ENCODE measurements at places on chromosomes 3 and 15. TPM values are rescaled to one million over a fixed set of nuclear protein-coding genes. Genes with fewer than 3 reads are reported as not detected.

GRCh38 chr3:43273416-43273815 is 12.9 kb upstream of the SNRK start:
- DNase-seq, result peak; percentile 30

DNA sequence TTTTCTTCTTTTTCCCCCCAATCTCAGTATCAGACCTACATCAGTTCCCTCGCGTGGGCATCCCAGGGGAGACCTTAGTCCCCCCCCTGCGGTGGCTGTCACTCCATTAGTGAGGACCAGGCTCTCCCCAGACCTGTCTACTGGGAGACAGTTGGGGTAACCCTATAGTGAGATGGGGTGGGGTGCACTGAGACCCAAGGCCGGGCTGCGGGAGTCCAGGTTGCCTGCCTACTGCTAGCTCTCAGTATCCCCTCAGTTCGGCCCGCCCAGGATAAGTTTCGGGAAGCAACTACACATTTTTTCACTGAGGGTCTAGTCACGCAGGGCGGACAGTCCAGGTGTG is 671 bp upstream of the DCUN1D1 start:
- no peak for DNase-seq

- no peak for DNase-seq
These were observed 67.9 kb upstream of the UNC13C start for GRCh38 chr15:53910236-53910849.

GRCh38 chr3:10274601-10275000 is 18.1 kb downstream of the GHRL start:
- DNase-seq, result no peak

- no peak for DNase-seq
These were observed 3.8 kb upstream of the USP3 start for GRCh38 chr15:63500265-63501250.

Gene CPB1
- polyA plus RNA-seq, result 2.3 TPM

Gene RLBP1
- 0.29 TPM for polyA plus RNA-seq

- DNase-seq, result no peak
These were observed 2.5 kb upstream of the LPP start for GRCh38 chr3:188151438-188151837.

Gene AHSG
- 0.16 TPM for polyA plus RNA-seq

GRCh38 chr15:50823281-50823680 is 57.8 kb upstream of the SPPL2A start:
- no peak for DNase-seq

- no peak for DNase-seq
These were observed 11.6 kb downstream of the EAF1 start for GRCh38 chr3:15438983-15439382.

Gene UACA
- polyA plus RNA-seq, result 179 TPM

DNA sequence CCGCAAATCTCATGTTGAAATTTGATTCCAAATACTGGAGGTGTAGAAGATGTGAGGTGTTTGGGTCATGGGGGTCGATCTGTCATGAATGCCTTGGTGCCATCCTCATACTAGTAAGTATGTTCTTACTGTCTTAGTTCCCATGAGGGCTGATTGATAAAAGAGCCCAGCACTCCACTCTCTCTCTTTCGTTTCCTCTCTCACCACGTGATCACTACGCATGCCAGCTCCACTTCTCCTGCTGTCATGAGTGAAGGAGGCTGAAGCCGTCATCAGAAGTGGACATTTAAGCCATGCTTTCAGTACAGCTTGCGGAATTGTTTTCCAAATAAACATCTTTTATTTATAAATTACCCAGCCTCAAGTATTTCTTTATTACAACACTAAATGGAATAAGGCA is 6.1 kb downstream of the OR5H15 start:
- no peak for DNase-seq

Gene ADAMTS9
- 81.3 TPM for polyA plus RNA-seq

Gene BCL2A1
- 0.48 TPM for polyA plus RNA-seq

Gene PLA2G4E
- polyA plus RNA-seq, result 1.1 TPM

GRCh38 chr15:69499521-69500211 is 47.0 kb downstream of the RPLP1 start:
- peak; percentile 34 for DNase-seq

DNA sequence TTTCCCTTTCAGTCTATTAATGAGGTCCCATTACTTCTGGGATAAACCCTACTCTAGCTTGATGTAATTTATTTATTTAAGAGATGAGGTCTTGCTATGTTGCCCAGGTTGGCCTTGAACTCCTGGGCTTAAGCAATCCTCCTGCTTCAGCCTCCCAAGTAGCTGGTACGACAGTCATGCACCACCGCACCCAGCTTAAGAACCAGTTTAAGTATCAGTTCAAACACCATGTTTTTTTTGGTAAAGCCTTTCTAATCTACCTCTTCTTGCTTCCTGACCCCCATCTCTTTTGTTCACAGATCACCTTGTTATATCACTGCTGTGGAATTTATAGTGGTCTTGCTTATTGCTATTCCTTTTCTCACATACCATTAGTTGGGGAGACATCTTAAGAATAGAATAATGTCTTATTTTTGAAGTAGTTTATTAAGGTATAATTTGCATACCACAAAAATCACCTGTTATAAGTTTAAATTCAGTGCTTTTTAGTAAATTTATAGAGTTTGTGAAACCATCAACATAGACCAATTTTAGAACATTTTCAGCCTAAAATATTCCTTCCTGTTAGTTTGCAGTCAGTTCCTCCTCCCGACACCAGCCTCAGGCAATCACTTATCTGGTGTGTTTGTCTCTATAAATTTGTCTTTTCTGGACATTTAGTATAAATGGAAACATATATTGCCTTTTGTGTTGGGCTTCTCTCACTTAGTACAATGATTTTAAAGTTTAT is 257.9 kb downstream of the PDCD6IP start:
- DNase-seq, result no peak

- no peak for DNase-seq
These were observed 238.0 kb downstream of the MYRIP start for GRCh38 chr3:40047406-40047805.

DNA sequence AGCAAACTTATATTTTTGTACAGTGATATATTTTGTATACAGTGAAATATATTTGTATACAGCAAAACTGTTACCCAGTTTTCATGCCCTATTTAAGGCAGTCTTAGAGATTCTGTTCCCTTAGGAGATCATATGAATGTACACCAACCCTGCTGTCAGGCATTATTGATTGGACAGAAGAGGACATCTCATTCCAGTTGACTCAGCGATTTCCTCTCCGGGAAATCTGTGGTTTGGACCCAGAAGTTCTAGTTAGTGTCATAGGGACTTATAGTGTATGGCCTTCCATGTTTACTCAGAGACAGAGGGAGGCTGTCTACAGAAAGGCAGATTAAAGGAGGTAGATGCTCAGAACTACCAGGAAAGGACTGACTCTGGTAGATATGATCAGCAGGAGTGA is 318.8 kb upstream of the KCNMB2 start:
- no peak for DNase-seq

DNA sequence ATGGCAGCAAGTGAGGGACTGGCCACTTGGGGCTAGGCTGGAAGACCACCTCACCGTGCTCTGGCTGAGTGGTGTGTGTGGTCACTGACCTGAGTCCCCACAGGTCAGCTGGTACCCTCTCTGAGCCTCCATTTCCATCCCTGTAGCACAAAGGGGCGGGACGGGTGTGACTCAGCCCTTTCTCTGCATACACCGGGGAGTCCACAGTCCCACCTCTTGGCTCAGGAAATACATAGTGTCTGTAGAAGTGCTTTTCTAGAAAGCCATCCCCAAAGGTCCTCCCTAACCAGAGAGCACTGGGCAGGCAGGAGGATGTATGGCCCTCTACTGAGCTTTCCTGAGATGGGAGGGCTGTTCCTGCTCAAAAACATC is 27.2 kb downstream of the WNT7A start:
- no peak for DNase-seq

DNA sequence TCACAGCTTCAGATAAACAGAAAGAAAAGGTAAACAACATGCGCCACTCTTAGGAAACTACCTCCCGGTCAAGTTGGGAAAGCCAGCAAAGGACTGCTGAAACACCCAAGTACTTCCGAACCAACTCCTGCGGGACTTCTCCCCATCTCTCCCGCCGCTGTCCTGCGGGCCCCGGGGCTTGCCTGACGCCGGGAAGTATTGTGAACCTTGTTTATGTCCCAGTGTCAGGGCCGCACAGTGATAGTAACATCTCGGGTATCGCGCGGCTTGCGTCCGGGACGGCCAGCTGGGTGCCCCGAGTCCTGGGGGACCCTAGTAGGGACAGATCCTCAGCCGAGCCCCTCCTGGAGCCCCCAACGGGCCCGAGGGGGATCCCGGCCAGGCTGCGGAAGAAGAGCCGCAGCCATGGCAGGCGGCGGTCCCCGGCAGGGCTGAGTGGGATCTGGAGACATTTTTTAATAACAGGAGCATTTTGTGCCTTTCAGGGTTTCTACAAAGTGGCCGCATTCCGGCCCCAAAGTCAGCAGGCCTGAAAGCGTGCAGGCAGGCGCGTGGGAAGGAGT is 756 bp downstream of the CLPX start:
- DNase-seq, result peak; percentile 87

Gene SLC28A2
- 0.17 TPM for polyA plus RNA-seq

DNA sequence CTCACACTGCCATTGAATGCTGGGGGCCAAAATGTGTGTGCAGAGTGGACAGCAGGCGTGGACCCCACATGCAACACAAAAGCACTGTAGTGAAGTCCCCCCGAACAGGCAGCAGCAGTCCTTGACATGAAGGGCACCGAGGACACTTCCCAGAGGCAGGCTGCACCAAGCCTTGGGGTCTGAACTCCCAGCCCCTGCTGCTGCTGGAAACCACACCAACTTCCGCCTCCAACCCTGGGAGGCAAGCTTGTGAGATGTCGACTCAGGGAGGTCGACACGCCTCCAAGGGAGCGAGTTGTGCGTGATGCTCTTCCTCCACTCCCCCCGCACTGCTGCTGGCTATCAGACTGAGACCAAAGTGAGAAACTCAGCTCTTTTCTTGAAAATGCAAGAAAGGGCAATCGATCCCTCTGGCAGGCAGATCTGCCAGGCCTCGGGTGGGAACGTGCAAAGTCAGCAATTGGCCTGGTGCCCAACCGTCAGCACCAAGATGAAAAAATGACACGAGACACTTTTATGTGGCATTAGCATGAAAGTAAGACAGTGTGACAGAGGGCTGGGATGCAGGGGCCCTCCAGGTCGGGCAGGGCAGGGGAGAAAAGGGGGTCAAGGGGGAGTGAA is 43.6 kb downstream of the WHAMM start:
- DNase-seq, result no peak

Gene SLC24A5
- polyA plus RNA-seq, result not detected

- no peak for DNase-seq
These were observed 360.1 kb upstream of the THRB start for GRCh38 chr3:24854748-24855147.

Gene PPM1L
- polyA plus RNA-seq, result 7.3 TPM

DNA sequence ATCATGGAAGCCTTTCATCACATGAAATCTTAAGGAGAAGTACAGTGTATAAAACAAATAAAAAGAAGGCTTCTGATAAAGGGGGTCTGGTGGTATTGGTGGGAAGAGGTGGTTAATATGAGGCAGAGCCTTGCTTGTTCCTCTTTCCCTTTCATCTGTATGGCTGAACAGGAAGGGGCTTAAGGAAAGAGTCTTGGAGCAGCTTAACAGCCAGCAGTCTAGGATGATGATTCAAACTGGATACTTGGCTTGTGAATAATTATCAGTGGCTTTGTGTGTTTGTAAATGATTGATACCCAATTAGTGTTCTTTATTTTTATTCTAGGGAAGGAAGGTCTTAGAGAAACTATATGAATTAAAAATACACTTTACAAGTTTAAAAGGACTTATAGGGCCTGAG is 29.1 kb upstream of the TCAIM start:
- DNase-seq, result no peak

DNA sequence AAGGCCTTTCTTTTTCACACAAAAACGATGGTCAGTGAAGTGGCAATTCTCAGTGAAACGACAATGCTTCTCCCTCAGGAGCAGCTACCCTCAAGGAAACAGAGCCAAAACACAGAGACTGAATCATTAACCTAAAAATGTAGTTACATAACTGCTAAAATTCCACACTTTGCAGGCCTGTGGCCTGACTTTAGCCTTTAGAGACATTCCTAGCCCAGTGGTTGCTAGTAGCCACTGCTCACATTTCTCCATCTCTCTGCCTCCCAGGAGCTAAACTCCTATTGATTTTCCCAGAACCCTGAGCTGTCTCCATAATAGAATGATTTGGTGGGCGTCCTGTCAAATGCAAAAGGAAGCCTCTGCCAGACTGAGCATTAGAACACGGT is 630.1 kb upstream of the KCNMB2 start:
- DNase-seq, result no peak

Gene SNURF
- 35.6 TPM for polyA plus RNA-seq

Gene ERICH6
- polyA plus RNA-seq, result not detected

Gene MINAR1
- 1.5 TPM for polyA plus RNA-seq

Gene PRR20G
- polyA plus RNA-seq, result not detected

DNA sequence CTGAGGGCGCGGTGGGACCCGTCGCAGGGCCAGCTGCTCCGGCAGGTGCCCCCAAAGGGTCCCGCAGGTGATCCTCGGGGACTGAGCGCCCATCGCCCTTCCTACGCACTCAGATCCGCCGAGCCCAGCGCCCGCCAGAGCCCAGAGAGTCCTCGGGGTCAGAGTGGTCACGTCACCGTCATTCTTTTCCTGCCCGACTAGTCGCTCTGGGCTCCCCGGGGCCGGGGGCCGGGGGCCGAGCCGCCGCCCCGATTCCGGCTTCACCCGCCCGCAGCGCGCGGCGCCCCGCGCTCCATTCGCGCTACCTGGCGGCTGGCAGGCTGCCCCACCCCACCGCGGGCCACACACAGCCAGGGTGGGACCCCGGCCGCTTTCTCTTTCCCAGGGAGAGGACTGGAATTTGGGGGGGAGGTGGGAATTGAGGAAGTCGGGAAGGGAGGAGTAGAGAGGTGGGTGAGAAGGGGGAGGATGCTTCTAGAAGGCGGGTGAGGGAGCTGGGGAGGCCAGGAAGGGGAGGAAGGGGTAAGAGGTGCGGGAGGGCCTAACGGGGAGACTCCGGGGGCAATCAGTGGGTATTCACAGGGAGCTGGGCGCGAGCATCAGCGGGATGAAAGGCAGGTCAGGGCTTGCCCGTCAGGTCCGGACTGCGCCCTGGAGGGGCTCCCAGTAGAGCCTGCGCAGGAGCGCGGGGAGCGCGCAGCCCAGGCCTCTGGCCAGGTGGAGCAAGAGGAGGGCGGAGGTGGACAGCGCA is 36.1 kb upstream of the EPHB3 start:
- peak; percentile 65 for DNase-seq

GRCh38 chr3:134336587-134336986 is 37.7 kb downstream of the AMOTL2 start:
- no peak for DNase-seq

GRCh38 chr3:195458316-195458717 is 15.5 kb upstream of the ACAP2 start:
- no peak for DNase-seq

GRCh38 chr3:191962324-191962723 is 501.4 kb downstream of the PYDC2 start:
- DNase-seq, result no peak

DNA sequence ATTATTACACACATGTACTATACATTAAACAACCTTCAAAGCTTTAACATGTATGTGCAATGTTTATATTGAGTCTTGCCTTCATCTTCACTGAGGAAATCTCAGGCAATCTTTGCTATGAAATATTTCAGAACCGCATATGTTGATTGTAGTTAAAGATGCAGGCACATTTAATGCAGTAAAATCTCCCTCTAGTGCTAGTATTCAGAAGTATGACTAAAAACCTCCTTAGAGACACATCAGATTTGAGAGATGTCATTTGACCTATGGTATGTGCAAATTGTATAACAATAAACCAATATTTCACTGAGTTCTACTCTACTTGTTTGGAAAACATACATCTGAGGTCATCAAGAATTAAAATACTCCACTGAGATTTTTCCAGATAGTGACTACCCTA is 123.8 kb upstream of the C15orf61 start:
- DNase-seq, result no peak
